T-helper 1 cell (primary cell): ENCODE measurements at places on chromosomes 5 and 9.

DNA sequence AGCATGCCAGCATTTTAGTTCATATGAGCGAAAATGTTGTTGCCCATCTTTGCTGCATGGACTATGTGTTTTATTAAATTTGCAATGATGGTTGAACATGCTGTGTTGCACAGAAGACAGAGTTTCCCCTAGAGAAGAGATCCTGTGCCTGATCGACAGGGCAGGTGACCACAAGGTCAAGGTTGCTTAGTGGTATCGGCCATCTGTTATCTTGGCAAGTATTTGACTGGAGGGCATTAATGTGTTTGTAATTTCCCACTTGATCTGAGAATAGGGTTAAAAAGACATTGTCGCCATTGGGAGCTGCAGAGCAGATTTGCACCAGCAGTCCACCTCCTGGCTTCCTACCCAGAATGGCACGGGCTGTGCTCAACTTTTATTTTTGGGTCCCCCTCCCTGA lies 1523.6 kb upstream of the WWC1 start:
- no peak for DNase-seq

DNA sequence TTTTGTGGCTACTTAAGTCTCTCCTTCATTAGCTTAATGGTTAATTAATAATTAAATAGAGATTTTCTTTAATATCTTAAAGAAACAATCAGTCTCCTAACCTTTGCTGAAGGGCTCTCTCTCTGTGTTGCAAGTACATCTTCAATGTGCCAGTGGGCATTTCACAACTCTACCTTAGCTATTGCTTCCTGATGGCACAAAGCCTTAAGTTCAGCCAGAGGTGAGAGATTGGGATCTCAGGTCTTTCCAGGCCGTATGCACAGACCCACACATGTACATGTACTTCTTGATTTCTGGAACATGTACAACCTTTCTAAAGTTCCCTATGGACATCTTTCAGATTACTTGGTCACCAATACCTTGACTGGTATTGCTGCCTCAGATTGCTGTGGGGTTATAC lies 8.9 kb upstream of the ITGA1 start:
- DNase-seq: no peak

- DNase-seq: no peak
Observed at GRCh38 chr9:6938873-6939272, 181.1 kb downstream of the KDM4C start.

DNA sequence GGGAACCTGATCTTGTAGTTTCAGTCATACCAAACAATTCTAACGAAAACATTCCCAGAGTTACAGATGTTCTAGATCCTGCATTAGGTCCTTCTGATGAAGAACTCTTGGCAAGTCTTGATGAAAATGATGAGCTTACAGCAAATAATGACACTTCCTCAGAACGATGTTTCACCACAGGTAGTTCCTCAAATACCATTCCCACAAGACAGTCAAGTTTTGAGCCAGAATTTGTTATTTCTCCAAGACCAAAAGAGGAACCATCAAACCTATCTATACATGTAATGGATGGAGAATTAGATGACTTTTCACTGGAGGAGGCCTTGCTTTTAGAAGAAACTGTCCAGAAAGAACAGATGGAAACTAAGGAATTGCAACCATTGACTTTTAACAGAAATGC lies 21.0 kb downstream of the RMI1 start:
- DNase-seq: no peak

- DNase-seq: peak; percentile 8
Observed at GRCh38 chr5:95731571-95732554, 727 bp downstream of the RHOBTB3 start.

DNA sequence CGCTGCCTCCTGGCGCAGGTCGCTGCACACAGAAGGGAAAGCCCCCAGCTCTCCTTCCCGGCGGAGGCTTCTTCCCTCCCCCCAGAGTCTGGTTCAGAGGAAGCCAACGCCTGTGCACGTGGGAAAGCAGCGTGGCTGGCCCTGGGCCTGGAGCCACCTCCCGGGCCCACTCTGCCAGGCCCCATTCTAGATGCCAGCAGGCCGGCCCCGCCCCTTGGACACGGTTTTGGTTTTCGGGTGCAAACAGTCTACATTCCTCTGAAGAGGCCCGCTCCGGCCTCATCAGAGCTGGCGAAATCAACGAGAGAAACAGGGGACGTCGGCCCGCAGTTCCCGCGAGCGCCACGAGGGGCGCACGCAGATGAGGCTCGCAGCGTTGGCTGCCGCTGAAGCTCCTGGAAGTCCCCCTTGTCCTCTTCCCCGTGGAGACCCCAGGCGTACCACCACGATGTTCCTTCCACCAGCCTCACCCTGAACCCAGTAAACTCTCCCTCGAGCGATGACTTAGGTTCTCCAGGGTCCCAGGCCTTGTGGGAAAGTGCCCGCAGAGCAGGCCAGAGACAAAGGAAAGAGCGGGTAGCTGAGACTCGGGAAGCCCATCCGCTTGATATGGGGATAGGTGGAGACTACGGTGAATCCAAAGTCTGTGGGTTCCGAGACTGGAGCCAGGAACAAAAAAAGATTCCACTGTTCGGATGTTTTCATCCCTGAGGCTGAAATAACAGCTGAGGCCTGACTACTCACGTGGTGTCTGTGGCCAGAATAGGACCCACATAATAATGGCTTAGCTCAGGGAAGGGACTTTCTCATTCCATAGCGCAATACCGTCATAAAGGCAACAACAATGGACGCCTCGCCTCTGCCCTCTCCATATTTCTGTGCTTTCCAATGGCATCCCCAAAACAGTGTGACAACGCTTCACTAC lies 64.2 kb downstream of the KLF4 start:
- DNase-seq: peak; percentile 10
